ENCODE measurements at places on chromosomes 1 and 21.
A peak's percentile ranks its signal among the peaks of the same experiment; 100 is the strongest.

- H3K4me1 ChIP-seq, result no peaks in the 10 kb centered on the region
- H3K36me3 ChIP-seq, result no peaks in the 10 kb centered on the region
- peaks cover 9% of the 10 kb centered on the region for H3K27me3 ChIP-seq
- no peak overlapping the region for H3K4me3 ChIP-seq
Observed at GRCh38 chr1:17664322-17664721, 90.8 kb upstream of the ACTL8 start.

- no peak for DNase-seq
- no peaks in the 10 kb centered on the region for H3K4me1 ChIP-seq
- H3K27me3 ChIP-seq, result no peaks in the 10 kb centered on the region
- H3K27ac ChIP-seq, result peak overlapping the region; percentile 6
Observed at GRCh38 chr1:167777269-167777650, 55.5 kb downstream of the MPZL1 start.

- DNase-seq, result peak; percentile 78
- H3K4me1 ChIP-seq, result peaks cover 68% of the 10 kb centered on the region
- no peaks in the 10 kb centered on the region for H3K27me3 ChIP-seq
- peak overlapping the region; percentile 83 for H3K4me3 ChIP-seq
- peaks cover 52% of the 10 kb centered on the region for H3K36me3 ChIP-seq
Observed at GRCh38 chr1:226697151-226697928, 41.7 kb downstream of the ITPKB start.

GRCh38 chr1:156488566-156489165, 11.9 kb downstream of the MEF2D start:
- H3K4me1 ChIP-seq, result peaks cover 100% of the 10 kb centered on the region
- peaks cover 21% of the 10 kb centered on the region for H3K36me3 ChIP-seq
- peak overlapping the region; percentile 99 for H3K27ac ChIP-seq
- DNase-seq, result peak; percentile 57
- peak overlapping the region; percentile 90 for H3K4me3 ChIP-seq
- no peaks in the 10 kb centered on the region for H3K27me3 ChIP-seq

DNA sequence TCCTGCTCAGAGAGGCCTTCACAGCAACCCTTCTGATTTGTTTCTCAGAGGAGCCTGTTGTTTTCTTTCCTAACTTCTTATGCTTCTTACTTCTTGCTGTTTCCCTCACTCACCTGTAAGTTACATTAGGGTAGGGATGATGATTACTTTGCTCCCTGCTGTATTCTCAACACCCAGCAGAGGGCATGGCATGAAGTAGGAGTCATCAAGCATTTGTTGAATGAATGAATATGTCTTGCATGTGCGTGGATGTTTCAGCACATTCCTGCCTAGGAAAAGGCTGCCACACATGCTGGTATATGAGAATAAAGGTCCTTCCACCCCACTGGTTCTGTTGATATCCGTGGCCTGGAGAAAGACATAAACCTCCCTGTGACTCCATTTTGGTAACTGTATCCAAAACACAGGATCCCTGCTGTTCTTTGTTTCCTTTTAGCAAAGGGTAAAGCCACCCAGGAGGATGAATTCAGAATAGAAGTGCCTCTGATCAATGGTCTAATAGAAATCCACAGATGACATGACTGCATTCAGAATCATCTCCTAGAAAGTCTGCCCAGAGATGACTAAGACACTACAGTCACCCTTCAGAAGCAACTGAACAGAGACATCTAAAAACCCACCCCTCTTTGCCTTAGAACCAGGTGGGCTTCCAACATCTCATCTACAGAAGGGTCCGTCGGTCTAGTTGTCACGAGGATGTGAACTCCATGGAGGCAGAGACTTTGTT, 168.8 kb downstream of the ZSCAN20 start:
- peaks cover 35% of the 10 kb centered on the region for H3K27me3 ChIP-seq
- H3K27ac ChIP-seq, result no peak overlapping the region
- no peaks in the 10 kb centered on the region for H3K4me1 ChIP-seq
- H3K36me3 ChIP-seq, result no peaks in the 10 kb centered on the region

GRCh38 chr1:119115311-119115710, 25.1 kb downstream of the WARS2 start:
- no peak overlapping the region for H3K4me3 ChIP-seq
- no peak overlapping the region for H3K27ac ChIP-seq
- H3K27me3 ChIP-seq, result no peaks in the 10 kb centered on the region
- DNase-seq, result no peak
- H3K36me3 ChIP-seq, result peaks cover 42% of the 10 kb centered on the region
- no peaks in the 10 kb centered on the region for H3K4me1 ChIP-seq

DNA sequence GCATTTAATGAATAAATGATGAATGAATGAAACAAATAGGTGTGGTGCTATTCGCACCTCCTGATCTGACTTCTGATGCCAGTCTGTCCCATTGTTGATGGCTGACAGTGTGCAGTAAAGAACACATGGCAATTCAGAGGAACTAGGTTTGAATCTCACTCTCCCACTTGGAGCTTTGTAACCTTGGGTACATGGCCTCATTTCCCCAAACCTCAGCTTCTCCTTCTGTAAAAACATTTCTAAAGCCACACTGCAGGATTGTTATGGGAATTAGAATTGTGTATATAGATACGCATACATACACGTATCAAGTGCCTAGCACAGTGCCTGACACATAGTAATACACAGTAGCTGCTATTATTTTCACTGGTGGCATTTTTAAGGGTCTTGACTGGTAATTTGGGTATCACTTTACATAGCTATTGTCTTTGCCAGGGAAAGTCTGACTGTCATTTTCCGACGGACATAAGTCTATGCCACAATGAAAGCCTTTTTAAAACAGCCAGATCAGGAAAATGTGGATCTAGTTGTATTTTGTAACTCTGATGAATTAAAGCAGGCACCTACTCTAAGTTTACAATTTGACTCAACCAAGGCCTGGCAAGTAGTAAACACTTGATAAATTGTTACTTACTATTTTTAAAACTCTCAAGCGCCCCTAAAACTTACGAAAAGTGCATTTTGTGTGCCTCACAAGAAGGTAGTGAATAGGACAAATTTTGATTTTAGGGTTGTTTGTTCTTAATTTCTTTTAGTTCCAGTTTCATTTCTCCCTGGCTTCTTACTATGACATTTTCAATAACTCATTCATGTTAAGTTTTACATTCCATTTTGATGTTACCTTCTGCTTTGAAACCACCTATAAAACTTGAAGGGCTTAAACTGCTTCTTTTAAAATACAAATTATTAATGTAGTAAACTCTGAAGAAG, 164.4 kb downstream of the SDCCAG8 start:
- H3K36me3 ChIP-seq, result peaks cover 11% of the 10 kb centered on the region
- no peak overlapping the region for H3K4me3 ChIP-seq
- peaks cover 10% of the 10 kb centered on the region for H3K4me1 ChIP-seq
- no peak overlapping the region for H3K27ac ChIP-seq
- no peaks in the 10 kb centered on the region for H3K27me3 ChIP-seq
- no peak for DNase-seq

- peak overlapping the region; percentile 90 for H3K27ac ChIP-seq
- no peaks in the 10 kb centered on the region for H3K27me3 ChIP-seq
- peak; percentile 72 for DNase-seq
- peaks cover 93% of the 10 kb centered on the region for H3K4me1 ChIP-seq
Observed at GRCh38 chr1:23904748-23905357, 8.3 kb downstream of the CNR2 start.

GRCh38 chr1:7004181-7004580, 218.9 kb downstream of the CAMTA1 start:
- H3K27ac ChIP-seq, result no peak overlapping the region
- no peaks in the 10 kb centered on the region for H3K36me3 ChIP-seq
- H3K4me3 ChIP-seq, result no peak overlapping the region
- H3K27me3 ChIP-seq, result peaks cover 18% of the 10 kb centered on the region
- no peak for DNase-seq

- no peak overlapping the region for H3K4me3 ChIP-seq
- H3K27ac ChIP-seq, result no peak overlapping the region
- DNase-seq, result no peak
- H3K27me3 ChIP-seq, result no peaks in the 10 kb centered on the region
- H3K36me3 ChIP-seq, result no peaks in the 10 kb centered on the region
Observed at GRCh38 chr1:177902266-177902665, 67.6 kb downstream of the SEC16B start.

DNA sequence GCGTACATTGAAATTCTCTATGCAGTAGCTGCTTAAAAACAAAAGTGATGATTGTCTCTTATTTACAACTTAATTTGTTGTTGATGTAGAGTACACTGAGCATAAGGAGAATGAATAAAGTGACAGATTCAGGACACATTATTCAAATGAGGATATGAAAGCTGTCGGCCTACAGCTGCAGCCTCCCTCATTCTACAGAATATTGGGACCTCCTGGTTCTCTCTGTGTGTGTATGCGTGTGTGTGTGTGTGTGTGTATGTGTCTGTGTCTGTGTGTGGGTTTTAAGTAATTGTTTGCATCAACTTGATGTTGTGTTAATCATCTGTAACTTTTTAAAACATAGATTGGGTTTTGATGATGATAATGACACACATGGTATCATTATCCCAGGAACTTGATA, 17.9 kb downstream of the PROX1 start:
- no peak for DNase-seq
- H3K36me3 ChIP-seq, result no peaks in the 10 kb centered on the region
- no peak overlapping the region for H3K4me3 ChIP-seq
- peaks cover 3% of the 10 kb centered on the region for H3K27me3 ChIP-seq
- no peak overlapping the region for H3K27ac ChIP-seq

DNA sequence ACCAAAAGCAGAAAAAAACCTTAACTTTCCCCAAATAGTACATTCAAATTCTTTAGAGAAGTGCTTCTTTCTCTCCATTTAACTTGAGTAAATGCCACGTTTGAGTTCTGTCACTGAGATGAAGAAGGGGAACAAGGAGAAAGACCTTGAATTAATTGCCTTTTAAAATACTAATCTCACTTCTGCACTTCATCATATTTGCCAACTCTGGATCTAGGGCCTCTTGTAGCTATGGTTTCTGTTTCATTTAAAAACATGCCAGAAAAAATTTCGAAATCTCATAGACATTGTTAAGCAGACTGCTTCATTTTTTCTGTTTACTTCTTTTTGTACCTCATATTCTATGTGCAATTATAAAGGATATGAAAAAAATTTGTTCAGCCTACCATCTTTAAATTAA, 24.6 kb downstream of the MIXL1 start:
- no peak overlapping the region for H3K4me3 ChIP-seq
- H3K4me1 ChIP-seq, result no peaks in the 10 kb centered on the region
- H3K27me3 ChIP-seq, result no peaks in the 10 kb centered on the region
- H3K27ac ChIP-seq, result peak overlapping the region; percentile 20
- DNase-seq, result no peak
- peaks cover 19% of the 10 kb centered on the region for H3K36me3 ChIP-seq

- no peak overlapping the region for H3K27ac ChIP-seq
- H3K36me3 ChIP-seq, result no peaks in the 10 kb centered on the region
- H3K4me3 ChIP-seq, result no peak overlapping the region
- H3K27me3 ChIP-seq, result no peaks in the 10 kb centered on the region
Observed at GRCh38 chr1:79896140-79896539, 889.6 kb upstream of the ADGRL4 start.

- DNase-seq, result peak; percentile 12
- H3K27ac ChIP-seq, result no peak overlapping the region
- peaks cover 17% of the 10 kb centered on the region for H3K27me3 ChIP-seq
- H3K36me3 ChIP-seq, result no peaks in the 10 kb centered on the region
- H3K4me1 ChIP-seq, result peaks cover 3% of the 10 kb centered on the region
Observed at GRCh38 chr1:48061162-48062136, 64.3 kb upstream of the TRABD2B start.

DNA sequence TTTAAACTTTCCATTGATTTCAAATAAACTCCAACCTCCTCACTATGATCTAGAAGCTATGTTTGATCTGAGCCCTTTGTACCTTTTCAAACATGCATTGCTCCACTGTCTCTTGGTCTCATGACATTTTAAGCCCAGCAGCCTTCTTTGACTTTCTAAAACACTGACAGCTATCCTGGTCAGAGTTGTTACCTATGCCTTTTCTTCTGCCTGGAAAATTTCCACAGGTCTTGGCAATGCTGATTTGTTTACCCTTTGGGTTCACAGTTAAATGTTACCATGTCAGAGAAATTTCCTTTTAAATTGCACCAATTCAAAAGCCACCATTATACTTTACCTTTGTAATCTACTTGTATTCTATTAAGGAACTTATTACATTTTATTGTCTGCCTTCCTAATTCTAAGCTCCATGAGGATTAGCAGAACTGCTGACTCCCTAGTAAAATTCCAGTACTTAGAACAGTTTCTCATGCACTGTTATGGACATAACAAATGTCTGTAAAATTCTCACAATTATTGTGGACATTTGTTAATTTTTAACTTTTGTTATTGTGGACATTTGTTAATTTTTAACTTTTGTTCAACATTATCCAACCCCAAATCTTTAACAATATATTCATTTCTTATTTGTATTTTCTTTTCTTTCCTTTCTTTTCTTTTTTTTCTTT, 1064.4 kb downstream of the NCAM2 start:
- no peak overlapping the region for H3K27ac ChIP-seq
- no peaks in the 10 kb centered on the region for H3K4me1 ChIP-seq
- no peaks in the 10 kb centered on the region for H3K27me3 ChIP-seq
- no peak overlapping the region for H3K4me3 ChIP-seq
- H3K36me3 ChIP-seq, result no peaks in the 10 kb centered on the region
- DNase-seq, result no peak

GRCh38 chr1:175217721-175218531, 25.4 kb upstream of the KIAA0040 start:
- H3K36me3 ChIP-seq, result no peaks in the 10 kb centered on the region
- H3K27me3 ChIP-seq, result no peaks in the 10 kb centered on the region
- H3K4me3 ChIP-seq, result peak overlapping the region; percentile 20
- peaks cover 48% of the 10 kb centered on the region for H3K4me1 ChIP-seq
- H3K27ac ChIP-seq, result peak overlapping the region; percentile 26
- DNase-seq, result no peak

DNA sequence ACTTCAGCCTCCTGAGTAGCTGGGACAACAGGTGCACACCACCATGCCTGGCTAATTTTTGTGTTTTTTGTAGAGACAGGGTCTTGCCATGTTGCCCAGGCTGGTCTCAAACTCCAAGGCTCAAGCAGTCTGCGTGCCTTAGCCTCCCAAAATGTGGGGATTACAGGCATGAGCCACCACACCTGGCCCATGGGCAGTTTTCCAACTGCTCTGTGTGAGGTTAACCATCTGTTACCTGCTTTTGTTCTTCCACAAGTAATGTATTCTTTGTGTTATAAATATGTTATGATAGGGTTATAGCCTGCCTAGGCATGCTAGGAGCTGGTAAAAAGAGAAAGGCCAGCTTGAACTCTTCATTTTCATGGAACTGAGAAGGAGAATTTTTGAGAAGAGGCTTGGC, 30.7 kb downstream of the TUFT1 start:
- H3K4me1 ChIP-seq, result peaks cover 7% of the 10 kb centered on the region
- no peak overlapping the region for H3K27ac ChIP-seq

DNA sequence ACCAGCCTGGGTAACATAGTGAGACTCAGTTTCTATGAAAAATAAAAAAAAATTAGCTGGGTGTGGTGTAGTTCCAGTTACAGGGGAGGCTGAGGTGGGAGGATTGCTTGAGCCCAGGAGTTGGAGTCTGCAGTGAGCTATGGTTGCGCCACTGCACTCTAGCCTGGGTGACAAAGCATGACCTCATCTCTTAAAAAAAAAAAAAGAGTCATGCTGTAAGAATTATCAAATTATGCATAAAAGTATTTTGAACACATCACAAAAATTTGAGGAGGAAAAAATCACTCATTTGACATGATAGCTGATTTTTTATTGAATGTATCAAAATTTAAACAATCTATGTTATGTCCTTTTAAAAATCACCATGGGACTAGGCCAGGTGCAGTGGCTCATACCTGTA, 17.8 kb downstream of the CCDC30 start:
- H3K36me3 ChIP-seq, result peaks cover 8% of the 10 kb centered on the region
- H3K4me1 ChIP-seq, result no peaks in the 10 kb centered on the region
- H3K27me3 ChIP-seq, result no peaks in the 10 kb centered on the region
- DNase-seq, result no peak
